MV-4-11 (cell line): ENCODE measurements at places on chromosomes 3 and 15.

- no peak for DNase-seq
These were observed 58.9 kb downstream of the SFMBT1 start for GRCh38 chr3:52986938-52987337.

DNA sequence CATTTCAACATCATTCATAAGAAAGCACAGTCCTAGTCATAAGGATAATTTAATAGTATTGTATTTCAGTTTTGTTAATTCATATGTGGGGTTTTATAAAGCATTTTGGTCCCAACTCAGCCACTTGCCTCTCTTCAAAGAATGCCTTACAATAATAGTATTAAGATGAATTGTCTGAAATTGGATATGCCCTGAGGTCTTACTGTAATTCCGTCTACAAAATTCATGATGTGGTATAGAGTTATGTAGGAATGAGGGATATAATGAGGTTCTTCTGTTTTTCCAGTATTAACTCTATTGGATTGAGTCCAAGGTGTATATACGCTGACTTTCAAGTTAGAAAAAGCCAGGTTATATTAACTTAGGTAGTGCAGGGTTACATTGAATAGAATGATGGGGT lies 177.0 kb downstream of the GOLIM4 start:
- no peak for DNase-seq

GRCh38 chr3:156816091-156816793 lies 9.9 kb upstream of the LEKR1 start:
- no peak for DNase-seq

DNA sequence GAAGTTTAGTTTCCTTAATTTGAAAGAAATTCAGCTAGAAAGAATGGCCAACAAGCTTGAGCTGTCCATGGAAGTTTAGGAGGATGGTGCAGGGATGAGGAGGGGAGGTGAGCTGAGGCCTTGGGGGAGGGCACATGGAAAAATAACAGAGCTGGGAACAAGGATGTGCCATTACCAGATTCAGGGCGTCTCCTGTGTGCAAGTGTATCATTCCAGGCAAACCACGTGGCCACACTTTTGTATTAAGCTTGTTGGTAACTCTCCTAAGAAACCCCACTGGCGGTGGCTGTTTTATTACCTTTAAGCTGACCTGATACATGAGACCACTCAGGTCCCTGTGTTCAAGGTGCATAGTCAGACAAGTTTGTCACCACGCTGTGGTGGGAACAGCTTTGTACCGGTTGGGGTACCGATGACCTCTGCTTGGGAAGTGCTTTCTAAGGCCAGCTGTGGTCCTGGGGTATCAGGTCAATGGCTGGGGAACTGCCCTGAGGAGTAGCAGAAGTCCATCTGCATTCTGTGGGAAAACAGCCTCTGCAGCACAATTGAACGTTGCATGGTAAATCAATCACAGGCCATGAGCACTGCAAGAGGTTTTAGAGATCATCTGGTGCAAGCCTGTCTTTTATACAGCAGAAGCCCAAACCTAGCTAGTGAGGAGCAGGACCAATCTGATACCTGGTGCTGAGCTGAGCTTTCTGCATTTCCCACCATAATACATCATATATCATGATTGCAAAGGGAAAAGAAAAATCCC lies 235.5 kb downstream of the THSD4 start:
- DNase-seq = no peak

GRCh38 chr3:53702776-53703530 lies 143.3 kb downstream of the CHDH start:
- DNase-seq = no peak

- no peak for DNase-seq
These were observed 11.4 kb upstream of the SLC9A9 start for GRCh38 chr3:143859465-143860203.
